Activated naive CD8-positive, alpha-beta T cell treated with anti-CD3 and anti-CD28 coated beads, Interleukin-2, amount 50 U/mL, for 16 hours (primary cell): ENCODE measurements at places on chromosomes 5 and 9.

- DNase-seq, result no peak
Observed at GRCh38 chr9:80177949-80178480, 606.2 kb downstream of the TLE4 start.

DNA sequence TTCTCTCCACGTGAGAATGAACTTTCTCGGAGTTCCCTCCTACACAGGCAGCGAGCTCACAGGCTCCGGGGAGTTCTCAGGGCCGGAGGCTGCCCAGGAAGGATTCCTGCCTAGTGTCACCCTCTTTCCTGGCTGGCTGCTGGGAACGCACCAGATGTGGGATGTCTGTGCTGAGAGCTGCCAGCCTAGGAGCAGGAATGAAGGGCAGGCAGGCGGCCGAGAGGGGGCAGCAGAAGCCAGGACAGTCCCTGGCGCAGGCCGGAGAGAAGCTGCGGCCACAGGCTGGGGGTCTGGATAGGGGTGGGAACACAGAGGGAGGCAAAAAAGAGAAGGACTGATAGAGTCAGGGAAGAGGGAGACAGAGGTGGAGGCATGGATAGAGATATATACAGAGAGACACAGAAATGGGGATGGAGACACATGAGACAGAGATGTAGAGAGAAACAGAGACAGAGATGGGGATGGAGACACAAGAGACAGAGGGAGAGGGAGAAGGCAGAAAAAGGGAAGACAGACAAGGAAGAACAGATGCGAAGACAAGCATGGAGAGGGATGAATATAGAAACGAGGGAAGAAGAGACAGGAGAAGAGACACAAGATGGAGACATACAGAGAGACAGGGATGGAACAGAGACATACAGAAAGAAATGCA lies 25.3 kb upstream of the ENHO start:
- DNase-seq, result no peak

GRCh38 chr5:72624641-72625236 lies 117.5 kb upstream of the ZNF366 start:
- no peak for DNase-seq

DNA sequence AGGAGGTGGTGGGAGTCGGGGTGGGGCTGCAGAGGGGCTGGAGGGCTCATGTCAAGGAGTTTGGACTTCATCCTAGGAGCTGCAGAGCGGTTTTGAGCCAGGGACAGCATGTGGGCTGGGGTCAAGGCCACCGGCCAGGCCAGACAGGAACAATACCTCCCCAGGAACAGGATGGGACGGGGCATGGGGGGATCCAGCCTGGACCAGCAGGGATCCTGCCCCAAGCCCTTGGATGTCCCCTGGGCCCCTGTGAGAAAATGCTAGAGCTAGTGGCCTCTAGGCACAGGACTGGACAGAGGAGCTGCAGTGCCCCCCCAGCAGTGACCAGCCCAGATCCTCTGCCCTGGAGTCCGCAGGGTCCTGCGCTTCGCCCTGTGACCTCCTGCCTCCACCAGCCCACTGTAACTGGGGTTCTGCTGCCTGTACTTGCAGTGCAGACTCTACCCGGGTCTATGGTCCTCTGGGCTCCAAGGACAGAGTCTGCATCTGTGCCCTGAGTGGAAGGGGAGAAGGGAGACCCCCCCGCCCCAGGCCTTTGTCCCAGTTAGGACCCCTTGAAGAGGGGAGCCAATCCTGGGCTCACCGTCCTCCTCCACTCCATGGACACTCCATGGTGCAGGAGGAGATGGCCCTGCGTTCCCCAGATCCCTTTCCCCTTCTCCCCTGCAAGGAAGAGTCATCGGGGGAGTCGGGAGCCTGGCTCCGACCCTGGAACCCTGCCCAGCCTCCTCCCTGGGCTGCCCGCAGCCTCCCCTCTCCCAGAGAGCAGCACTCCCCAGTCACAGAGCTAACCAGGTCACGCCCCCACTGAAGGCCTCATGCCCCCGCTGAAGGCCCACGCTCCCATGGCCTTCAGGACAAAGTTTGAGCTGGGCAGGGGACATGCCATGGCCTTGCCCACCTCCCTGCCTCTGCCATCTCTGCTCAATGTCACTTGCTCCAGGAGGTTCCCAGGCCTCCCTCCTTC lies 3.0 kb upstream of the MXD3 start:
- no peak for DNase-seq

DNA sequence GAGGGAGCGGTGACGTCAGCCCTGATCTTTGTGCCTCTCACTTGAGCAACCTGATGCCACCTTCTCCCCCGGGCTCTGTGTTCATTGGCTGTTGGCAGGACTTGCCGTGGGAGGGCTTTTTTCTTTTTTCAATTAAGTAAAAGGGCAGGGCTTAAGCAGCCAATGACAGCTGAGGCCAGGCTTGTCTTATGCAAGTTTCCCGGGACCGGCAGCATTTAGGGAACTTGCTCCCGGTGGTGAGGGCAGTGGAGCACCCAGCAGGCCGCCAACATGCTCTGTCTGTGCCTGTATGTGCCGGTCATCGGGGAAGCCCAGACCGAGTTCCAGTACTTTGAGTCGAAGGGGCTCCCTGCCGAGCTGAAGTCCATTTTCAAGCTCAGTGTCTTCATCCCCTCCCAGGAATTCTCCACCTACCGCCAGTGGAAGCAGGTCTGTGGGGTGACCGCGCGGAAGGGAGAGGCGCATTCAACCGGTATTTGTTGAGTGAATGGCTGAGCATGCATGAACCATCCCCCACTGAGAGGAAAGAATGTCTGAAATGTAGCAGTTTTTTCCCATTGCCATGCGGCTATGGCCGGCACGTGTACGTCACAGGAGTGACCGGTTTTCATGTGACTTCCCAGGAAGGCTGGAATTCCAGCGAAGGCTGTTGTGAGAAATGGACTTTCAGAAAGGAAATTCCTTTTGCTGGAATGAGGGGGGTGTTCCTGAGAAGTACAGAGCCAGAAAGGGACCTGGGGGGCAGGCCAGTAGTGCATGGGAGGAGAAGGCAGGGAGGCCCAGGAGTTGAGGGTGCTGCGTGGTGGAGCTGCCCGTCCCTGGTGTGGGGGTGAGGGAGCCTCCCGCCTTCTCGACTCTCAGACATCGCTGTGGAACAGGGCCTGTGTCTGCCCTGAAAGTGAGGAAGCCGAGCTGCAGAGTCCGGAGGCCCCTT lies 29.0 kb downstream of the PTGES2 start:
- peak; percentile 25 for DNase-seq

- no peak for DNase-seq
Observed at GRCh38 chr9:124384846-124385245, 30.4 kb downstream of the PSMB7 start.

GRCh38 chr5:96729156-96729555 lies 67.0 kb downstream of the CAST start:
- DNase-seq, result no peak

DNA sequence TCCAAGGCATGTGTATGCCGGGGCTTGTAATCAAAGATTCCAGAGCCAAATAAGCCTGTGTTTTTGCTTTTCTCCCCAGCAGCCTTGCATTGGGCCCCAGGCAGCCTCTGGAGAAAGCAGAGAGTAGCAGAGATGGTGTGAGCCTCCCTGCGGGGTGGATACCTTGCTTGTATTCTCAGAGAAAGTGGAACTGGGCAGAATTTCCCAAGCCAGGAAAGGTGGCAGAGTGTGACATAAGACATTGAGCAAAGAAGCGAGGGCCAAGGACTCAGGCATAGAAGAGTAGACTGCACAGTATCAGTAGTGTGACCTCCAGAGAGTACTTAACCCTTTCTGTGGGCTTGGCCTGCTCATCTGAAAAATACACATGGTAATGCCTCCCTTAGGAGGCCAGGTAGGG lies 1.6 kb upstream of the GSN start:
- DNase-seq, result no peak

DNA sequence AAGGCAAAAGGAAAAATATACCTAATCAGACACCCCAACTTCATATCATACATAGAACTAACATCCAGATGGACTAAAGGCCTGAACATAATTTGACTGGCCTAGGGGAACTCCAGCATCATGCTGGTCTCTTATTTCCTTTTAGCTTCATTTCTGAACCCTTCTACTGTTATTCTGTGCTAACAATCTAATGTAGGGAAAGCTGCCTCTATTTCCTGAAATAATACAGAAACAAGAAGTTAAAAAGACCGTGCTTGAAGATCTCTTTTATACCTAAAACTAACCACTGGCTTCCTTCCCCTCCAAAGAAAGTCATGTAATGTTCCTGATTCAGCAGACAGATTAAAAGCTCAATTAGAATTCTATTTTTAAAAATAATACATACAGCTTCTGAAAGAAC lies 36.7 kb downstream of the LPAR1 start:
- no peak for DNase-seq

- DNase-seq, result peak; percentile 5
Observed at GRCh38 chr5:67515020-67515689, 318.6 kb upstream of the CD180 start.
